Muscle of back (tissue), 13 donors: ENCODE measurements at places on chromosomes 4 and X.

DNA sequence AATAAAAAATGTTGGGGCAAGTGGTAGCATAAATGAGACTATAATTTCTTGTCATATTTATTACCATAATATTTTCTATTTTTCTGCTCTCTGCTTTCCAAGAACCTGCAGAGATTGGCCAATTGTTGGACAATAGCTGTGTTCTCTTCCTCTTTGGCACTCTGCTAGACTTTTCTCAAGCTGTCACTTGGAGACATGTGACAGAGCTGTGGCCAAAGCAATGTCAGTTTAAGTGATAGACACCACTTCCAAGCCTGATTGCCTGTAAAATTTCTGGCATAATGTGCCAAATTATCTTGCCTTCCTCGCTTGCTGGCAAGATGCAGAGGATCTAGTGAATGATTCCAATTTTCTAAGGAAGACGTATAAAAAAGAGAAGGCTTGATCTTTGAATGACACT is 162.2 kb upstream of the NDST4 start:
- no peak for DNase-seq

DNA sequence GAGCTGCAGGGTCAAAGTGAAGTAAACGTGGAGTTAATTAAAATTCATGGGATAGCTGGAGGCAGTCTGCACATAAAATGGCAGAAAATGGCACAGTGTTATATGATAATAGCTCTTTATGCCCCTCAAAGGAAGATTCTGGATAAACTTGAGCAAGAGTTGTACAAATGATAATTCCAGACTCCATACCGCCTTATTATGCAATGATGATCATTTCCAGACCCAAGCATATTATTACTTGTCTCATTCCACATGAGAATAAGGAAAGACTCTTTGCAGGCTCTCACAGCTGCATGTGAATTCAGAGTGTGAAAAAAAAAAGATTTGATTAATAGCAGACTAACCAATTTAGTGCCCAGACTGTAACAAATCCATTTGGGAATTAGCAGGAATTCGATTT is 105.4 kb downstream of the STK32B start:
- peak; percentile 19 for DNase-seq

DNA sequence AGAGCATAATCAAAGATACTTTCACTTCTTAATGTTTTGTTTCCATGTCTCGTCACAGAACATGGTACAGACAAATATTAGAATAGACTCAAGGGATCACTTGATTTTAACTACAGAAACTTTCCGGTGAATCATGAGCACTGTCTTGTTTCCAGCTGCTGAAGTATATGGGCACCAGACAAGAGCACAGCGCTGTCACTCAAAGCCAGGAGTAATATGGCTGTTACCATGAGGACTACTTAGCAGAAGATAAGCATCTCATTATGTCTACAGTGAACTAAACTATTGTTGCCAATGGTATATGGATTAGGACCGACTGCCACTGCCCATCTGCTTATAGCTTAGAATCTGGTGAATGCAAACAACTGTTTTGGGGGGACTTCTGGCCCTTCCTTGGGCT is 34.3 kb downstream of the MECP2 start:
- DNase-seq = no peak

GRCh38 chr4:85700362-85700761 is 225.4 kb downstream of the ARHGAP24 start:
- no peak for DNase-seq

DNA sequence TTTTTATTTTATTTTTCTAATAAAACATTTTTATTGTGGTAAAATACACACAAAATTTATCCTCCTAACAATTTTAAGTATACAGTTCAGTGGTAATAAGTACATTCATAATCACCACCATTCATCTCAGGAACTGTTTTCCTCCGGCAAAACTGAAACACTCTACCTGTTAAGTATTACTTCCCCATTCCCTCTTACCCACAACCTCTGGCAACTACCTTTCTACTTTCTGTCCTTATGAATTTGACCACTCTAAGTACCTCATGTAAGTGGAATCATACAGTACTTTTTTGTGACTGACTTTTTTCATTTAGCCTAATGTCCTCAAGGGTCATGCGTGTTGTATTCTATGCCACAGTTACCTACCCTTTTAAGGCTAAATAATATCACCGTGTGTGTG is 21.1 kb upstream of the HSFX4 start:
- no peak for DNase-seq

DNA sequence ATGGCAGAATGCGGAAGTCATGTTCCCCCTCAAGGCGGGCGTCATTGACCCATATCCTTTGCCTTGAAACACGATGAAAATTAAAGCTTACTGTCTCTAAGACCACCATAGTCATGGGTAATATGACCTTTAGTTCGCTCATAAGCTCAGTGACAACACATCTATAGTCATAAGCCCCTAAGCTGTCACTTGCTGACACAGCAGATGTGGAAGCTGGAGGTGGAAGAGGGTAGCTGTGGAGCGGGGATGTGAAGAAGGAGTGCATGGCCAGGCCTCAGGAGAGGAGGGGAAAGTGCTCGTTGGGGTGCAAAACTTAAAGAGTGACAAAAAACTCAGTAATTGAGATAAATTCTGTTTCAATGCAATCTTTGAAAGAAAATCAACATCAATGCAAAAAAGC is 134.0 kb upstream of the PDLIM3 start:
- no peak for DNase-seq

DNA sequence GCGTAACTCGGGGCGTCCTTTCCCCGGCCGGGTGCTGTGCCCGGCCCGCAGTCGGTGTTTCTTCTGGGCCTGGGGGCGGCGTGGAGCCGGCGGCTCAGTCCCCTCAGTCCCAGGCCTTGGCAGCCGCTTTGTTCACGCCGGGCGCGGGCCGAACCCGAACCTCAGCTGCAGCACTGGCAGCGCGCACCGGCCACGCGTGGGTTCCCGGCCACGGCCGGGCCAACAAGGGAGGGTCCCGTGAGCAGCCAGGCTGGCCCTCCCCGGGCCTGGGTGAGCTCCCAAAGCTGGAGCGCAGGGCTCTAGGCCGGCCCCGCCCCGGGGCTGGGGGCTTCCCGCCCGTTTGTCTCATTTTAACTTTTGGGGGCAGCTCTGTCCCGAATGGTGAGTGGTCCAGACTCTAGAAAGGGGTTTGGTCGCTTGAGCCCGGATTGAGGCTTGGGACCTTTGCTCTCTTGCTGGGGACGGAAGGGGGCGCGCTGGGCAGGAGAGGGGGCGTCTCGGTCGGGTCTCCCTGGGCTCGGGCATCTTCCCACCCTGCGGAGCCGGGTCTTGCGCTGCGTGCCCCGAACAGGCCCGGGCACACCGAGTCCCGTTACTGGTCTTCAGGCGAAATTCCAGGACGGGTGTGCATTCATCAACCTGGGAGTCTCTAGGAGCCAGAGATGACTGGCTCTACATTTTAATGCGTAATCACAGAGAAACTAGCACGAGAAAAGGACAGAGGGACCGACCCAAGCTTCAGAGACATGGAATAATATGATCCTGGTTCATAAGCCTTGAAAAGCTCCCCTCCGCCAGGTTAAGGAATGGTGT is 177.1 kb downstream of the CBR4 start:
- DNase-seq = peak; percentile 86

DNA sequence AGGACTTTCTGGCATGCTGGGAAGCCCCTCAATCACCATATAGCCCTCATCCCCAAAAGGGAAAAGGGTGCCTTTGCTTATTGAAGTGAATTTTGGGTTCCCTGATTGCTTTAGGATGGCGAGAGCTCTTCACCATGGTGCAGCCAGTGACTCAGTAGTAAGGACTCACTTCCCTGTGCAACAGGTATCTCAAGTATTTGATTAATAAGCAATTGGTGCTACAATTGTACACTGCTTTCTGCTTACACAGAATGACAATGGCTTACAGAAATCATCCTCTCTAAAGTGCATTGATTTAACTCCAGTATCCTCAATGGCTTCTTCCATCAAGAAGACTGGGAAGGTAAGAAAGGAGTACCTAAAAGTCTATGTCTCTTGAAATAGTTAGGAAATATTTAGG is 143.7 kb upstream of the SMIM10 start:
- DNase-seq = no peak

- peak; percentile 80 for DNase-seq
These were observed 81.9 kb upstream of the QRFPR start for GRCh38 chr4:121462660-121463261.

DNA sequence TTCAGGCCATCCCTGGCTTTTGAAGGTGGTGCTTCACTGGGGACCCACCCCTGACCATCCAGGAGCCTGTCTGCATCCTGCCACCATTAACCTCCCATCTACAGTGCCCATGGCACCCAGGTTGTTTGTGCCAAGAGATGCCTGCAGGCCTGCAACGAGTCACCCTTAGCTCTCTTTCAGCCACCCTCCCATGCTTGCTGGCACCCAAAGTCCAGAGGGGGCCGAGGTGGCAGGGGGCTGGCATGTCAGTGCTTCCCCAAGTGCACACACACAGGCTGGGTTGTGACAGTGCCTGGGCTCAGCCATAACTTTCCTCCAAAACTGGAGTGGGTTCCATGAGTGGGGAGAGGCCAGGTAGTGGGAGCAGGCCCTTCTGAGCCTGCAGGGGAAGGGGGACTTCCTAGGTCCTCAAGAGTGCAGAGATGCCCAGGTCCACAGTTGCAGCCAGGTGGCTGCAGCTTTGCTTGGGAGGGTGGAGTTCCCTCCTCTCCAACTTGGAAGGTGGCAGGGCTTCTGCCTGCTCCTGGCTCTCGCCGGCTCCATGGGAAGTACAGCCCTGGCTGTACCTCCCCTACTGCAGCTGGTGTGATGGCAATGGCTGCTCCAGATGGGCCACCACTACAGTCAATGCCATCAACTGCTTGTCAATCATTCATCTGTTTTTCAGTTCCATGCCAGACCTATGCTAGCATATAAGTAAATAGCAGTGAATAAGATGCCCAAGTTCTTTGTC is 235.9 kb upstream of the GIMD1 start:
- DNase-seq = no peak

GRCh38 chr4:13103382-13104015 is 380.6 kb downstream of the RAB28 start:
- no peak for DNase-seq

- DNase-seq = no peak
These were observed 28.1 kb downstream of the KANTR start for GRCh38 chrX:53122013-53122412.

DNA sequence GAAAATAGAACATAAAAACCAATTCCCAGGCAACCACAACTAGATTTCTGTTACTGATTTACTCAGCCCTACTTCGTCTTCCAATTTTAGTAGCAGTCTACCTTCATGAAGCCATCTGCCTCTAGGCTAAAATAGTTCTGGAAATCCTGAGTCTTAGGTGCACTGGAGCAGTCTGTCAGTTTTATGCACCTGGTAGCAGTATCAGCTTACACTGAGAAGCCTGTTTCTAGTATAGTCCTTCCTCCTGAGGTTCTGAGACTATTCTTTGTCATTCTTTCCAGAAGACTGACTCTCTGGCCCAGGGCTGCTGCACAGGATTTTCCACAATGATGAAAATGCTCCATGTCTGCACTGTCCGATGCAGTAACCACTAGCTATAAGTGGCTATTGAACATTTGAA is 16.9 kb upstream of the HPRT1 start:
- no peak for DNase-seq

DNA sequence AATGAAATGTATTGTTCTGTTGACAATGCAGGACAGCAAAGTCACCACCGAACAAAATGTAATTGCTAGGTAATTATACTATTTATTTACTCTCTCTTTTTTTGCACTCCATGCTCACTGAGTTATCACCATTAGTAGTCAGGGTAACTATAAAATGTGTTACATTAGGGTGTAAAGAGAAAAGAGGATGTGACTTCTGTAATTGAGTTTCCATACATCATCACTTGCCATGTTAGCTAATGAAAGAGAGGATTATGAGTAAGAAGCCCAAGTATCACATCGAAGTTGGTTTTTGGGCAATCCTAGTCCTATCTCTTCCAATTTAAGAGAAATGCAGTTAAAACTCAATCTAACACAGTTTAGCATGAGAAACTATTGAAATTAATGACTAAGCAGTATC is 7.6 kb downstream of the ZXDA start:
- DNase-seq = no peak
